Fibroblast of upper back skin (primary cell): ENCODE measurements at places on chromosomes 13 and 19.
A peak's percentile ranks its signal among the peaks of the same experiment; 100 is the strongest.

- DNase-seq, result no peak
Measured at GRCh38 chr13:44406617-44407016, 33.0 kb downstream of the SERP2 start.

DNA sequence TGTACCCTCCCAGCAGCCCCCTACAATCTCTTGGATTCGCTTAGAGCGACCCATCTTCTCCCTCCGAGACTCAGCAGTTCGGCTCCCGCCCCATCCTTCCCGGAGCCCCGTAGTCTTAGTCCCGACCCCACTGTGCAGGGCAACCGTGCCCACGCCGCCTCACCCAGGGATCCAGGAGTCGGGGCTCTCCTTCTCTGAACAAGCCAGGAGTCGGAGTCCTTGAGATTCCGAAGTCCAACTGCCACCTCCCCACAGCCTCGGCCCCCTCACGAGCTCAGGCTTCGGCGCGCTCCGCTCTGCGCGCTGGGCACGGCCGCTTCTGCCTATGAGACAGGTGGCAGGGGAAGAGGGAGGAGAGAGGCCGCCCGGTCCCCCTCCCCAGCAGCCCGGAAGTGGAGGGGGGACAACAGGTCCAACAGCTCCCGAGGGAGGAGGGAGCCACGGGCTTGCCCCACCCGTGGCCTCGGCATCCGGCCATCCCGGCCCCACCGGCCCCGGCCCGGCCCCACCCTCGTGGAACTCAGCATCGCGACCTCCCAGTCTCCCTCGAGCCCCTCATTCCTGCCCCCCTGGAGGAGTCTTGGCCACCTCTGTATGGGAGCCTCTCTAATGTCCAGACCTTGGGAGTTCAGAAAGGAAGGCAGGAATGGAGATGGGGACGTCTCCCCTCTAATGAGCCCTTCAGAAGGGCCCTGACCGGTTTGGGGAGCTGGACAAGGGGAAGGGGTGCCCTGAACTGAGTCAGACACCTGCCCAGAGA, at the start of gene PHLDB3:
PHLDB3 (minus strand) TSS at position 321 of the 760 bp plus-strand sequence. CDS start 628 bp downstream, outside the sequence.
- DNase-seq, result no peak

GRCh38 chr13:98111168-98112098, 31.5 kb upstream of the FARP1 start:
- DNase-seq, result no peak

DNA sequence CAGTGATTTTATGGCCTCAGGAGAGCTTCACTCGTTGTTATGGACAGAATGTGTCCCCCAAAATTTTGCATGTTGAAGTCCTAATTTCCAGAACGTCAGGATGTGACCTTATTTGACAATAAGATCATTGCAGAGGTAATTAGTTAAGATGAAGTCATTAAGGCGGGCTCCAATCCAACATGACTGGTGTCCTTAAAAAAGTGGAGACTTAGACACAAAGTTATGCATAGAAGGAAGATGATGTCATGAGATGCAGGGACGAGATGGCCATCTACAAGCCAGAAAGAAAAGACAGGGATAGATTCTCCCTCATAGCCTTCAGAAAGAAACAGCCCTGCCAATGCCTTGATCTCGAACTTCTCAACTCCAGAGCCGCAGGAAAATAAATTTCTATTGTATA, 25.8 kb upstream of the SPATA13 start:
- no peak for DNase-seq

GRCh38 chr19:52492994-52493470, 34.4 kb upstream of the ZNF808 start:
- no peak for DNase-seq

- DNase-seq, result no peak
Measured at GRCh38 chr13:75452564-75452963, 29.4 kb downstream of the TBC1D4 start.

DNA sequence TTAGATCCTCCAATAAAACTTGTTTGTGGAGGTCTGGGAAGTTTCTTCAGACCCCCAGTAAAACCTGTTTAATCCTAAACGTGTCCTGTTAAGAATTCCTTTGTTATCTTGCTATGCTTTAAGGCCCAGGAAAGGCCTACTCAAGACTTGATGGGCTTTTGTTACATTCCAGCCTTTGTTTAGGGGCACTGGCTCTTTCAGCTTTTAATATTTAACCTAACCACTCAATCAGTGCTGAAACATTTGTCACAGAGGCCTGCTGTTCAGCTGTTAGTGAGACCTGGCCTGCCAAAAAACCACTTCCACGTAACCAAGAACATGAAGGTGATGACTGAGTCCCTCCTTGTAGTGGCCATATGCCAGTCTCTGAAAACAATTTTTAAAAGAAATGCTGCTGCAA, 41.7 kb downstream of the PCDH17 start:
- no peak for DNase-seq

GRCh38 chr19:20351244-20351643, 184.2 kb downstream of the ZNF486 start:
- no peak for DNase-seq

DNA sequence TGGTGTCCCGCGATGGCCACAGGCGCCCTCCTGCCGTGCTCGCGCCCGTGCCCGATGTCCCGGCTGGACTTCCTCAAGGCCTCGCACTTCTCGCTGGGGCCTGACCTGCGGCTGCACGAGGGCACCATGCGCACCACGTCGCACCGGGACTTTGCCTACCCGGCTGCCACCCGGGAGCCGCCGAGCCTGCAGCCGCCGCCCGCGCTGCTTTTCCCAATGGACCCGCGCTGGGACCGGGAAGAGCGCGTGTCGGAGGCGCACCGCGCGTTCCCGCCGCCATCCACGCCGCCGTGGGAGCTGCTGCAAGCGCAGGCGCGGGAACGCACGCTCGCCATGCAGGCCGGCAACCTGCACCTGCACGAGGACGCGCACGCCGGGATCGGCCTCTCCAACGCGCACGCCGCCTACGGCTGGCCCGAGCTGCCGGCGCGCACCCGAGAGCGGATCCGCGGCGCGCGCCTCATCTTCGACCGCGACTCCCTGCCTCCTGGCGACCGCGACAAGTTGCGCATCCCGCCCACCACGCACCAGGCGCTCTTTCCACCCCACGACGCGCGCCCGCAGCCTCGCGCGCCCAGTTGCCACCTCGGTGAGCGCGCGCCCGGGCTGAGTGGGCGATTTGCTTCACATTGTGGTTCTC, 12.1 kb upstream of the PEX11G start:
- DNase-seq, result no peak

DNA sequence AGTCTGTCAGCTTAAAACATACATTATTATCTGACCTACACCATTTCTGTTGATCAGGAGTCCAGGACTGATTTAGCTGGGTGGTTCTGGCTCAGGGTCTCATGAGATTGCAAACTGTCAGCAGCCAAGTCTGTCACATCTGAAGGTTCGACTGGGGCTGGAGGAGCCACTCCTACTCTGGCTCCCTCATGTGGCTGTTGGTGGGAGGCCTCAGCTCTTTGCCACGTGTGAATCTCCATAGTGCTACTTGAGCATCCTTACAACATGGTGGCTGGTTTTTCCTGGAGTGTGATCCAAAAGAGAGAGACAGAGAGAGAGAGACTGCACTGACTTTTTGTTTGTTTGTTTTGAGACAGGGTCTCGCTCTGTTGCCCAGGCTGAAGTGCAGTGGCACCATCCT, 63.6 kb upstream of the NFIC start:
- DNase-seq, result no peak

GRCh38 chr19:44846455-44847143, 502 bp downstream of the NECTIN2 start:
- peak; percentile 62 for DNase-seq

GRCh38 chr19:38323291-38323690, 3.6 kb downstream of the KCNK6 start:
- DNase-seq, result no peak

DNA sequence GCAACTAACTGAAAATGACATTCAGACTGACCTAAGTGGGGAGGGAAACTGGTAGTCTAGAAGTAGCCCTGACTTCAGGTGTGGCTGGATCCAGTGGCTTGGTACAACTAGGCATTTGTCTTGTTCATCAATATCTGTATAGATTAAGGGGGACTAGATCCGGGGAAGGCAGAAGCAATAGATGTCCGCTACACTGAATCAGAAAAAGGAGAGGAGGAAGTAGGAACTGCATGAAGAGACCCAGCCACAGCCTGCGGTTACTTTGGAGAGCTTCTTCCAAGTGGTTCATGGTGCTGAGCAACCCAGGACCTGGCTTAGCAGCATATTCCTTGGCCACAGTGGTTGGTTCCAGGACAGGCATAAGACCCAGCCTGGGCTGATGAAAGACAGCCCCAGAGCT, 9.9 kb upstream of the PRODH2 start:
- DNase-seq, result no peak

GRCh38 chr19:38304866-38305429, 897 bp downstream of the C19orf33 start:
- no peak for DNase-seq

DNA sequence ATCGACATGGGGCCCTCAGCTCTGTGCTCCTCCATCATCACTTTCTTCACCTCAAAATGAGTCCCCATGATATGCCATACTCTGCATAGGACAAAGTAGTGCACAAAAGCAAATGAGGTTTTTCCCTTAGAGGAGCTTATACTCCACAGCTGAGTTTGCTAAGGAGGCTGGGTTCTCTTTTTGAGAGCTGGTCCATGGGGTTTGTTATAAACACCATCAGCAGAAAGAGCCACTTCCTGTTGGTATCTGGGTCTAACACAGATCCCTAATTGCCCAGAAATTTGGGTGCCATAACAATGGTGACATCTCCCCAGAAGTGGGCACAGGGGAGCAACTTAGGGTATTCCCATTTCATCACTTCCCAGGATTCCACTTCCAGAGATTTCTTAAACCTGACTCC, 395.7 kb downstream of the FOXO1 start:
- DNase-seq, result no peak

DNA sequence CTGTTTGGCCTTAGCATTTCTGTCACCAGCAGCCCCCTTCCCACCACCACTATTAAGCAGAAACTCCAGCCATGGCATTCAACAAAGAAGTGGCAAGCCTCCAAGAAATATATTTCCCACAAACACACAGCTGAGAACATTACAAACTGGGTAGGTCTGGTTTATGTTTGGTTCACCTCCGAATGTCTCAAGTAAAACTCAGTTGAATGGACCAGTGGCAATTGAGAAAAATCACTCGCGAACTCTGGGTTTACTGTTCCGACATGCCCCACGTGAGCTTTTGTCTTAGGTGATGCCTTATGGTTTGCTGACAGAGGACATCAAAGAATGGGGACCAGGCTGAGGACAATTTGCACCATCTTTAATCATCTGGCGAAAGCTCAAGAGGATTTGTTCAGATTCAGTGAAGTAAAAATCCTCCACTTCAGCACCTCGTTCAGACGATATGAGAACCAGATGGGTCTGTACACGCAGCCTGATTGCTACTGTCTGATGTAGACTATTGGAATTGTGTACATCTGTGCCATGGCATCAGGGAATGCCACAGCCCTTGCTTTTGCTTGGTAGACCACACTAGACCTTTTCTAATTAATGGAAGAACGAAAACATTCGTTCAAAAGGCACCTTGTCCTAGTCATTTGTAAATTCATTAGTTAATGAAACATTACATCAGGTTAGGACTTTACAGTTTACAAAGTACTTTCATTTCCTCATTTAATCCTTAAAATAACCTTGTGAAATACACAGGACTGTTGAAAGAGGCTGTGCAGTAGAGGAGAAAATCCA, 59.4 kb downstream of the SLC10A2 start:
- peak; percentile 40 for DNase-seq

GRCh38 chr13:34034411-34034810, 216.5 kb downstream of the RFC3 start:
- DNase-seq, result peak; percentile 44

- DNase-seq, result no peak
Measured at GRCh38 chr19:16370641-16371391, 46.2 kb downstream of the KLF2 start.

GRCh38 chr19:23409392-23410048, 14.2 kb upstream of the ZNF91 start:
- no peak for DNase-seq

GRCh38 chr19:44675521-44675920, 4.2 kb downstream of the CEACAM19 start:
- no peak for DNase-seq

GRCh38 chr13:55577082-55577846, 1563.5 kb upstream of the PRR20A start:
- no peak for DNase-seq

GRCh38 chr19:2575734-2576481, 100.0 kb downstream of the GADD45B start:
- peak; percentile 80 for DNase-seq

GRCh38 chr19:2726160-2726855, 5.1 kb upstream of the DIRAS1 start:
- DNase-seq, result no peak

DNA sequence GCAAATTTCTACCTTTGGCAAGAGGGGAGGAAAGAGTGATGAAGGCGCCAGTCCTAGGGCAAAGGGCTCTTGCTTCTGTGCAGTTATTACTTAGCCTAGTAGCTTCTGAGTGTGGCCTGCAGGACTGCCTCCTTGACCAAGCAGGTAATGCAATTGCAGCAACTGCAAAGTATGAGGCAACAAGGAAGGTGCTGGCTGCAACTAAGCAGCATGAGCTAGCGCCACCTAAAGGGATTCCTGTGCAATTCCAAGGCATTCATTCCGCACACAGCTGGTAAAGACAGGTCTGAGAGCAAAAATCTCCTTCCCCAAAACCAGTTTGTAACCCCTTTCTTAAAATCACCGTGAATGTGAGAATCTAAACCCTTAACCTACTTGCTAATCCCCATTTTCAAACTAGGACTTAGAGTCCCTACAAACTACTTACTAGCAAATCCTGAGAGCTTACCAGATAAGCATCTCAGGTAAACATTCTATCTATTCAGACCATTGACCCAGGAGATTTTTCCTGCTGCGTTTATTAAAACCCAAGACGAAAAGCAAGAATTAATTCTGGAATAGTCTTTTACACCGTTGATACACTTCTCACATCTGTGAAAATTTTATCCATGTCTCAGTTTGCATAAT, 62.9 kb downstream of the DCT start:
- DNase-seq, result peak; percentile 26

- no peak for DNase-seq
Measured at GRCh38 chr13:99956473-99957349, 14.9 kb downstream of the ZIC5 start.

GRCh38 chr13:22141716-22142115, 470.8 kb downstream of the FGF9 start:
- no peak for DNase-seq

- no peak for DNase-seq
Measured at GRCh38 chr19:16033136-16033530, 43.2 kb upstream of the TPM4 start.

DNA sequence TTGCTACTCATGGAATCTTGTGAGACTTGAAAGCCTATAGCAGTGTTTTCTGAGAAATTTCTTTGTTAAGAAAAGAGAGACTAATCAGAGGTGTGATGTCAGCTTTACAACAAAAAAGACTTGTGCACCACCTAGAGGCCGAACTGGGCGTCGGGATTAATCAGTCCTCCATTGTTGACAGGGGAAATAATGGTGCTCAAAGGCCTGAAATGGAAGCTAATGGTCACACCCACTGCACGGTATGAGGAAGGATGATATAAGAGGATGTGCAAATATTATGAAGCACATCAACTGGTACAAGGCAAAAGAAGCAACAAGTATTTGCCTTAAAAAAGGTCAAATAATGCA, 480.2 kb upstream of the MIR17HG start:
- peak; percentile 66 for DNase-seq

- DNase-seq, result no peak
Measured at GRCh38 chr13:97858161-97858560, 95.3 kb upstream of the IPO5 start.
